ENCODE measurements at places on chromosomes 4 and X. TPM values are rescaled to one million over a fixed set of nuclear protein-coding genes. Genes with fewer than 3 reads are reported as not detected.

GRCh38 chrX:40652664-40653063 is 5.3 kb upstream of the CXorf38 start:
- DNase-seq, result no peak

- no peak for DNase-seq
Observed at GRCh38 chr4:71860643-71861042, 76.8 kb upstream of the GC start.

YTHDC1 gene
- polyA plus RNA-seq, result 182 TPM

- no peak for DNase-seq
Observed at GRCh38 chr4:145530662-145531061, 49.0 kb downstream of the SMAD1 start.

FRG2 gene
- polyA plus RNA-seq, result not detected

GAGE12F gene
- not detected for polyA plus RNA-seq

MID2 gene
- polyA plus RNA-seq, result 11.0 TPM

- DNase-seq, result no peak
Observed at GRCh38 chr4:144723471-144723870, 77.5 kb downstream of the HHIP start.

- DNase-seq, result no peak
Observed at GRCh38 chr4:84319124-84319523, 180.0 kb downstream of the NKX6-1 start.

DNA sequence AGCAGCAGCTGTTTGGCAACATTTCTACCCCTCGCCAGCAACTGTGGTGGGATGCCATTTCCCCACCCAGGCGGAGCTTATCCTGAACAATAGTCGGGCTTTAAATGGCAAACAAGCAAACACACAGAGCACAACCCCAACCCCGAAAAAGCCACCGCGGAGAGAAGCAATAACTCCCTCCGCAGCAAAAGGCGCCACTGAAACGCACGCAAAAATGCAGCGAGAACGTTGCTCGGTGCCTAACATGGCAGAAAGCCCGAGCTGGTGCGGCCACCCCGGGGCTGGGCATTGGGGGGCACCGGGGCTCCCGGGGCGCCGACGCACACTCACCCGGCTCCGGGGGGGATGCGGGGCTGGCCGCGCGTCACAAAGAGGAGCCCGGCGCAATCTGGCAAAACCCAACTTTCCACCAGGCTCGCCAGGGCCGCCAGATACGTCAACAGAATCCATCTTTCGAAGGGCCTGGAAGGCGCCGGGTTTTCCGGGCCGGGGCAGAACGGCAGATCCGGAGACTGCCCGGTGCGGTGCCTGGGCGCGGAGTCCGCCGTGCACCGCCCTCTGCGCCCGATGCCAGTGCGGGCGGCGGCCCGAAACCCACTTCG is 818 bp downstream of the RAI2 start:
- no peak for DNase-seq

DNA sequence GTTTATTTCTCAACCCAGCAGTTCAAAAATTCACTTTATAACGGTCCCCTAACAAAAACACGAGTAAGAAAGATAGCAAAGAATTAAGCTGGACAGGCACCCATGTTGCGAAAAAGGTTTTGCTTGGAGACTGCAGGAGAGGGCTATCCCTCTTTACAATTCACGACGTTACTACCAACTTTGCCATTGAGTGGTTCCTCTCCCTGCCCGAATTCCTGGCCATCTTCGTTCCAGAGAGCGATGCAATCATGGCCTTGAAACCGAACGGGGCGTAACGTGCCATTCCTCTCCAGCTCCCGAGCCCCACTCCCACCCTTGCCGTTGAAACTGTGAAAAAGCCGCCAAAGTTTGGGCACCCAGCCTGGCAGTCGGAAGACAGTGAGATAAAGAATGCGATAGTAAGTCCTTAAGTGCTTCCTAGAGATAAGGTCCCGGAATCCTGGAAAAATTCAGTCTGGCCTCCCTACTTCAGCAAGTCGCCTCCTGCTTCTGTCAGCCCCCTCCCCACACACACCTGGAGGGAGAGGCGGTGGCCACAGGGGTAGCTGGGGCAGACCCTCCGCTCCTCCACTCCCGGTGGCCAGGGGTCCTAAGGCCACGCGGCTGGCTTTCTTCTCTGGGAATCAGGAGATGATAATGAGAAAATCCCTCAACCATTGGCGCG is 65.2 kb downstream of the FBXO8 start:
- no peak for DNase-seq

DNA sequence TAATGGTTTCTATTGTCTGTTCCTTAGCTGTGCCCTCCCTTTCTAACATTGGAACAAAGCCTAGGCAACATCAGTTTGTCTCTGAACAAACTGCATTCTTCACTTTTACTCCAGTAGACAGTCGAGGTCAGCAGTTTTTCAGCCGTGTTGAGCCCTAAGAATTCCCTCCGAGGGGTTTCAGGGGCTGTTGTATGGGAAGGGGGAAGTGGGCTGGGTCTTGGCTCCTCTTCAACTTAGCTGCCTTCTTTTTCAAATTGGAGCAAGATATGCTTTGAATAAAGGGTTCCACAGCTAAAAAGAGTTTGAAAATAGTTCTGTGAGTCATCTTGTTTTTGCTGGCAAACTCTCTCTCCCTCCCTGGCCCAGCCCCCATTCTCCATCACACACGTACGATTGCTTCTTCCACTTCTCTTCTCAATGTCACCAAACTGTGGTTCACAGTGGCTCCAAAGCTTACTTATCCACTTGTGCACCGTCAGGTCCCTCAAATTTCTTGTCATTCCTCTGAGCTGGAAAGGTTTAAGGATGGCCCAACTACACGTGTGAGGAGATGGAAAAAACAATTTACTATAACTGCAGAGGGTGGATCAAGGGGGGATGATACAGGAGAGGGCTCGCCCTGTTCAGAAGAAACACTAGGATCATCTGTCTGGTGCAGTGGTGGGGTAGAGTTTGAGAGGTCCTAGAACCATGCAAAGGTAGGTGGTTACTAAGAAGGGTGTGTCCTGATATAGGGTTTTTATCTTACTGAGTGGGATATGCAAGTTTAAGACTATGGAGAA is 9.2 kb upstream of the MAML3 start:
- DNase-seq, result no peak
